Heart left ventricle (tissue), 16 donors: ENCODE measurements at places on chromosomes 2 and 18. TPM values are rescaled to one million over a fixed set of nuclear protein-coding genes. Genes with fewer than 3 reads are reported as not detected.

DNA sequence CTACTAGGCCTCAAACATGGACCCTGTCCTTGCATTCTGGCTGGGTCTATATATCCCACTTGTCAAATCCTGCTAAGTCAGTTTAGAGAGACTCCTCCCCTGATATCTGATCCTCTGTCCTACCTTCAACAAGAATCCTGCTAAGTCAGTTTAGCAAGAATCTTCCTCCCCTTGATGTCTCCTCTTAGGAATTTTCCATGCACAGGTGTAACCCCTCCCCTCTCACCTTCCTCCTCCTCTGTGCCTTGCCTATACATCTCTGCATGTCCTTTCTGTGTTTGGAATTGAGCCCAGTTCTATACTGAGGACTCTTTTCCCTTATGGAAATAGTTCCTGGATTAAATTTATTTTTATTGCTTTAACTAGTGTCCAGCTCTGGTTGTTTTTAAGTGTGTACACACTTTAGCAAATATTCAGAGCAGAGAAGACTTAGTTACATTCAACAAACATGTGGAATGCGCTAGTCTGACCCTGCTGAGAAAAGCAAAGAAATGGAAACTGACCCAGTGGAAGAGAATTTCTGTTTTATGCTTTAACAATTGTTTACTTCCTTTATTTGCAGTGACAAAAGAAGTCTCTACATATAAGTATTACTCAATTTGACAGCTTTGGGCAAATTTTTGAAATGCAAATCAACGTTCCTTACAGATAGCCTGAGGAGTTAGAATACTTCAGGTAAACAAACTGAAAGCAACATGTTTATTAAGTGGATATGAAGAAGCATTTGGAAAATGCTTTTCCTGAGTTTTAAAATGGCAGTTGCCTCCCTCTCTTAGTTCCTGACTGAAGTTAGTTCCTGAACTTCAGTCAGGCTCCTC lies 80.6 kb downstream of the RIT2 start:
- DNase-seq: no peak

- no peak for DNase-seq
These were observed 11.7 kb upstream of the MSH6 start for GRCh38 chr2:47771211-47771610.

DNA sequence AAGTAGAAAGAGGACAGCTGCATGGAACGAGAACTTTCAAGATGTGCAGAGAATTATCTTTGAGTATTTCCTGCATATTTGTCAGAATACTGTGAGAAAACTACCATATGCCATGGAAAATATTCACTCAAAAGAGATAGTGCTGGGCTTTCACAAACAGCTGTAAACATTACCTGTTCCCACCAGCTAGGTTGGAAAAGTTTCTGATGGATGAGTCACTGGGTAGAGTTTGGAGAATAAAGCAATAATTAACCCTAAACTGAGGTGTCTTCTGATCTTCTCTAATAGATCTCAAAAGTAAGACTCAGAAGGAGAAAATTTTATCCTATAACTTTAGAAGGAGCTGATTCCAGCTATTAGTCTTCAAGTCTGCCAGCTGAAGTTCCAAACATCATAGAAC lies 3.9 kb upstream of the FSIP2 start:
- DNase-seq: no peak

- DNase-seq: no peak
These were observed 7.4 kb upstream of the DUSP19 start for GRCh38 chr2:183070942-183071844.

GRCh38 chr2:141055531-141055930 lies 1075.3 kb downstream of the LRP1B start:
- no peak for DNase-seq

DNA sequence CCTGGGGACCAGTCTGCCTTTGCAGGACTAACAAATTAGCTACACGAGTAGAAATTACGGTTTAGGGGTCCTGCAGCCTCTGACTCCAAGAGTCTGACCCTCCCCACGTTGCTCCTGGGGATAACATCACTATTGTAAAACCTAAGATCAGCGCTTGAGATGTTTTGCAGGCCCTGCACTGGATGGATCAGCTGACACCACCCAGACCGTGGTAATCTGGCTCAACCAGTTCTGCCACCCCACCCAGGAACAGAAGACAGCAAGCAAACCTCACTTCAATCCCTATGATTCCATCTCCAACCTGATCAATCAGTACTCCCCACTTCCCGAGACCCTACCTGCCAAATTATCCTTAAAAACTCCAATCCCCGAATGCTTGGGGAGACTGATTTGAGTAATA lies 31.7 kb downstream of the NGEF start:
- no peak for DNase-seq

DNA sequence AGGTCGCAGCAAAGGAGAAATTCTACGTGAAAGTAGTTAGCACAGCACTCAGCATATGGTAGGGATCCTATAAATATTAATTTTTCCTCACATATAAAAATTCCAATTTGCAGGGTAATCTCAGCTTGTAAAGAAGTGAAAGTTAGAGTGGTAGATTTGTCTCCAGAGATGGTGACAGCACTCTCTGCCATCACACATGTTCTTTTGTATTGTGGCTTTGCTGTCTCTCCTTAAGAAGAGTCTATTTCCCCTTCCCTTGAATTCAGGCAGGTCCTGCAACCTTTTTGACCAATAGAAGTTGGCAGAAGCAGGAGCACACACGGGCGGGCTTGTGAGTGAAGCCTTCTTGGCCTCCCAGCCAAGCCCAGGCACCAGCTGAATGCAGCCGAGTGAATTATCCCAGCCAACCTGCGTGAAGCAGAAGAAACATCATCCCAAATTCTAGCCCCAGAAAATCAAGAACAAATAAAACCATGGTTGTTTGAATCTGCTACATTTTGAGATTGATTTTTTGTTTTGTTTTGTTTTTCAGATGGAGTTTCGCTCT lies 107.8 kb upstream of the COPS8 start:
- no peak for DNase-seq

The SCTR gene
- polyA plus RNA-seq: 0.72 TPM

The PIEZO2 gene
- 0.04 TPM for polyA plus RNA-seq

The CFC1 gene
- 0.08 TPM for polyA plus RNA-seq

The ADRA2B gene
- 1.5 TPM for polyA plus RNA-seq

The CXXC1 gene
- 39.5 TPM for polyA plus RNA-seq
